Activated T-helper 1 cell treated with anti-CD3 and anti-CD28 coated beads, Interleukin-12 subunit alpha, Interleukin-12 subunit beta, Interleukin-2, Interleukin-4 antibody, amounts not matched to agents 30 ng/mL and 10 ng/mL and 1 ng/mL, durations not matched to agents 14 hours and 24 hours and 36 hours (primary cell): ENCODE measurements at places on chromosomes 6 and 20.

GRCh38 chr20:63886921-63887320 is 8.0 kb upstream of the DNAJC5 start:
- DNase-seq, result no peak

DNA sequence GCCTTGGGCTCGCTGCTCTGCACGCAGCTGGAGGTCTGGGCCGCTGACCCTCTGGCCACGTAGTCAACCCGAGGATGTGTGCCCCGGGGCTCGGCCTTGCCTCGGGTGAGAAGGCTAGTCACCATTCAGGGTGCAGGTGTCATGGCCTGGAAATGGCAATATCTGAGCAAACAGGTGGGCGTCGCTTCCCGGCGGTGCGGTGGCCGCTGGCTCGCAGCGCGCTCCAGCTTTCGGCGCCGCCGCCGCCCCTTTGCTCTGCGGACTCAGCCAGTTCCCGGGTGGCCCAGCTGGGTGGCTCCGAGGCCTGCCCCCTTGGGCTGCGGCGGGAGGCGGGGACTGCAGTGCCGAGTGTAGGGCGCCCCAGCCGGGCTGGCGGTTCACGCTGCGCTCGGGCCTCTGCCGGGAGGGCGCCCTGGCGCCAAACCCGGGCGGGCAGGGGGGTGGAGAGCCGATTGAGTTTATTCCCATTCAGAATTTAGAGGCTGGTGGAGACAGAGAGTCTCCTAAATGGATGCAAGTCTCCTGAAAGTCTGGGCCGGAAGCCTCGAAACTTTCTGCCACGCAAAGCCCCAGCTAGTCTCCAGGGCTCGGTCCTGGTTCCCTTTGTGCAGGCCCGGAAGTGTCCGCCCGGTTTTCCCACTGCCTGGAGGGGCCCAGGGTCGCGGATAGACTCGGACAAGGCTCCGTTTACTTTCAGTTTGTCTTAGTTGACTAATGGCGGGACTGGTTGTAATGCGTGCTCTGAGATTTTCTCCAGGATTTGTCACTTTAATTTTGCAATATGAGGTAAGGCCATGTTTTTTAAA is 11.3 kb upstream of the TFAP2A start:
- DNase-seq, result no peak

GRCh38 chr6:20770773-20771172 is 236.5 kb downstream of the CDKAL1 start:
- no peak for DNase-seq

DNA sequence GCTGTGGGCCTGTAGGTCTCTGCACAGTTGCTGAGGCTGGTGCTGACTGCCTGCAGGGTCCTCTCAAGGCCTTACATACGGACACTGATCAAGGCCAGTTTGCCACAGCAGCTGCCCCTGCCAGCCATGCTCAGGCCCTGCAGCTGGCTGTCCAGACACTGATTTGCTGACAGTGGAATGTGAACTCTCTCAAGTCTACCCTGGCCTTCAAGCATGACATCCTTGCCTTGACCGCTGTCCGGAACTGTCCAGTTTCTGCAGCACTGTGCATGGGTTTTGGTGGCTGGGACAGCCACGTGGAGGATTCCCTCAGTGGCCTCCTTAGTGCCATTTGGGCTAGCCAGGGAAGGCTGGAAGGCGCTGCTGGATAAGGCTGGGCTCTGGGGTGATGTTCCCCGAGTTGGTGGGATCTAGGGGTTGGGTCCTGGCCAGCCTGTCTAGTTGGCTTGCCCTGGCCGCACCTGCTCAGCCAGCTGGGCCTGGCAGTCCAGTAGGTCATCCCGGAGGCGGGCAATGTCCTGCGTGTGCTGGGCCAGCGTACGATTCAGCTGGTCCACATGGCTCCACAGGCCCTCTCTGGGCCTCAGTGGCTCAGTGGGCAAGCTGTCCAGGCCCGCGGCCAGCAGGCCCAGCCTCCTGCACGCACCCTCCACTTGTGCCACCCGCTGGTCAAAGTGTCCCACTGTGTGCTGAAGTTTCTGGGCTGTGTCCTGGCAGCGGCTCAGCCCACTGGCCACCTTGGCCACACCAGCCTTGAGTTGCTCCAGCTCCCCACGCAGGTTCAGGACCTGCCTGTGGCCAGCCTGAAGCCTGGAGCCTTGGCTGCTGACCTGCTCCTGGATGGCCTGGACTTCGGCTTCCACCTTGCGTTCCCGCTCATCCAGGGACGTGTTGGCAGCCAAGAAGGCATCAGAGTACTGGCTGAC is 5.5 kb downstream of the EMILIN3 start:
- no peak for DNase-seq

- no peak for DNase-seq
Measured at GRCh38 chr6:169886631-169887227, 135.3 kb downstream of the ERMARD start.

DNA sequence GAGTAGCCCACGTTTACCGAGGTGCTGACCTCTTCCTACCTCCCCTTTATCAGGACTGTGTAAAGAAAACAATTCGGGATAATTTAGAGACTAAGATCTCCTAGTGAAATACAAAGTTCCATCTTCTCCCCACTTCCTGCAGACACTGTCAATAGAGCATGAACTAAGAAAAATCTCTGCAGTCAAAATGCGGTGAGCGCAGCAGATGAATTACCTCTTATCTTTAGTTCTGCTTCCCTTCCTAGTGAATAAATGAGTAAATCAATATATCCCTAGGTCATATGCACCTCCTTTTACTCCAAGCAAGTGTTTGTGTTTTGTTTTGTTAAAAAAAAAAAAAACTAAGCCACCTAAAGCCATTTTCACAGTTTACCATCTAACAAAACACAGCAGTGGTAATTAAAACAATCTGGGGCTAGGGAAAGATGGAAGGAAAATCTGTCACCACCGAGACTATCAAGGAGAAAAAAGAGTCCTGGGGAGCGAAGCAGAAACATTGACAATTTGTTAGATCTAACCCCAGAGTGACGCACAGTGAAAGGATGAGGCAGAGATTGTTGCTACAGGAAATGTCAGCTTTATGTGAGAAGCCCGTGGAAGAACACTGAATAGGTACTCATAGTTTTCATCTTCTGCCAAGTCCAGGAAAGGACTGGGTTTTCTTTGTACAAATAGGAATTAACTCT is 159.4 kb upstream of the SPTLC3 start:
- no peak for DNase-seq

GRCh38 chr6:5905431-5906339 is 101.0 kb downstream of the NRN1 start:
- no peak for DNase-seq

DNA sequence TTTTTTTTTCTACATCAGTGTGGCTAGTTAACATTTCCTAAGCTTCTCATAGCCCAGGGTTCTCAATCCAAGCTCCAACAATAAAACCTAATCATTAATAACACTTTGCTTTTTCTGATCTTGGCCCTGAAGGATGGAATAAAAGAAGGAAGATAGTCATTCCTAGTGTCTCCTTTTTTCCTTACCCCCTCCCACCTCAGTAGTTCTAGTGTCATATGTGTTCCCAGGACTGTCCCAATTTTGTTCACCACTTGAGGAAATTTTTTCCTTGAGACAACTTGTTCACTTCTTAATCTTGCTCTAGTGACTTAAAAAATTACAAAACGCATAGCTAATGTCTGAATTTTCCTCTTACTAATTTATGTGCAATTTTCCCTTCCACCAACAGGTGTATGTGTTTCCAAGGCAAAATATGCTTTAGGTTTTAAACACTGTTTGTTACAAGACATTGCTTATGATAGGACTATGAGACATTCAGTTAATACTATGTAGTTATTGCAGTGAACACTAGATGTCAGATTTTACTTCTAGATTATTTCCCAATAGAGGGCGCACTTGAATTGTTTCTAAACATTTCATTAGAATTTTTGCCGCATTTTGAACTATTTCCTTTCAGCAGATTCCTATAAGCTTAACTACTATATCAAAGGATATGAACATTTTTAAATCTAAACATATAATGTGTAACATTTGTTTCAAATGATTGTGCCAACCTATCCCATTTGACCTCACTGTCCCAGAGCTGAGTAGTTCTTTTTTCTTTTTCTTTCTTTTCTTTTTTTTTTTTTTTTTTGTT is 18.5 kb upstream of the C6orf141 start:
- no peak for DNase-seq

DNA sequence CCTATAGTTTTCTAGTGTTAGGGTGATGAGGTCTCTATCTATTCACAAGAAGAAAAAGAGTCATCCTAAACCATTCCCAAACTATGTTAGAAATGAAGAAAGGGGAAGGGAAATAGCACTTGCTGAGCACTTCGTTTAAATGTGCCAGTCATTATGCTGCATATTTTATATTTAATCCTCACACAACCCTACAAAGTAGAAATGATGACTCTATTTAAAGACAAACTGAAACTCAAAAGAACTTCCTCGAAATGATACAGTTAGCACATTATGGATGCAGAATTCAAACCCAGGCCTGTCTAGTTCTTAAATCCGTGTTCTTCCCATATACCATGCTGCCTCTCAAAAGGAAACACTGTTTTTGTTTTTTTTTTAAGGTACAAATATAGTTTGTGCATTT is 174.6 kb downstream of the GMPR start:
- no peak for DNase-seq

GRCh38 chr6:116511424-116512110 is at the start of gene CALHM5:
CALHM5 (plus strand) TSS chr6:116511639; CDS start chr6:116511697, 58 bp downstream.
- DNase-seq, result no peak

- no peak for DNase-seq
Measured at GRCh38 chr20:19466206-19466928, 253.9 kb downstream of the SLC24A3 start.

- DNase-seq, result no peak
Measured at GRCh38 chr6:150732765-150733539, 132.6 kb upstream of the MTHFD1L start.

- no peak for DNase-seq
Measured at GRCh38 chr6:127342296-127342945, 988 bp downstream of the ECHDC1 start.

DNA sequence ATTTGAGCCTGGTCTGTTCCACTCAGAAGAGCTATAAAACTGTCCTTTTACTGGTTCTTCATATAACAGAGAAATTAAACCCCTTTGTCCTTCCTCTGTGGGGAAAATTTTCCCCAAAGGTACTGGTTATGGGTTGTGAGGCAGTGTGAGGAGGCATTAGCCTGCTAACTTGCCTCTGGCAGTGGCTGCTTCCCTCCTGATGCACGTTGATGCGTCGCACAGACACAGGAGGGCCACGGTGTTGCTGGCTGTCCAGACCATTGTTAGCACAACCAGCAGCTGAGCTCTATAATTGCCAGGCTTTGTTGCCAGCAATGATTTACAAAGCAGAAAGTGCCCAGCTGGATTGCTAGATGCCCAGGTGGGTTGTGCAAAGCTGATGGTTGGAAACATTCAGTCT is 10.1 kb downstream of the AAR2 start:
- DNase-seq, result no peak

DNA sequence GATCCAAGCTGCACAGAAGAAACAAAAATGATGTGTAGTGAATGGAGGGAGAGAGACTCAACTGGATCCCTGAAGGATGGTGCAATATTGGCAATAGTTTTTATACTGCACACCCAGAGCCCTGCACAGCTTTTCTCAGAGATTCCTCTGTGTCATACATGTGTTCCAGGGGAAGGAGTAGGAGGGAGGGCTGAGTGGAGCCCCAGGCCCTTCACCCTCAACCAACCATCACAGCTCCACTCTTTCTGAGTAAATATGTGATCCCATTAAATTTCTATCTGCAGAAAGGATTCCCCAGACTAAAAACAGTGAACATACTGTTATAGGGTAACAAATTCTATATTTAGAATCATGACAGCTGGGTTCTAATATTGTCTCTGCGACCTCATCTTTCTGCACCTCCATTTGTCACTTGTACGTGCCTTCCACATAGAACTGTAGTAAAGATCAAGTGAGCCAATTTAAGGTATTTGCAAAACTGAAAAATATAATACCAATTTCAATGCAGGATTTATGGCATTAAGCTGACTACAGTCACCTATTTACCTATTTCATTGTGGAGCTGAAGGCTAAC is 421.4 kb upstream of the NRSN1 start:
- DNase-seq, result no peak

DNA sequence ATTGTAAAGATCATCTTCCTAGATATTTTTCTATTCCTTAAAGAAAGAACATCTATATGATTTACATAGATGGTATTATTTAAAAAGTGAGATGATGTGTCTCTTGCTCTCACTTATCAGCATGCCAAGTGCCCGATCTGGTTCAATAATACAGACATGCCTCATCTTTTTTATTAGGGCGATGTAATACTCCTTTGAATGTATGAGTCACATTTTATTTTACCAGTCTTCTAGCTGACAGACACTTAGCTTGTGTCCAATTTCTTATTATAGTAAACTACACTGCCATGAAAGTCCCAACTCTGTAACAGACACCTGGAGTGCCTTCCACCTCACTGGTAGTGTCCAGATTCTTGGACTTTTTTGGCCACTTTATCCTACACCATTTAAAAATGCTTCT is 586.6 kb upstream of the BTBD3 start:
- no peak for DNase-seq

DNA sequence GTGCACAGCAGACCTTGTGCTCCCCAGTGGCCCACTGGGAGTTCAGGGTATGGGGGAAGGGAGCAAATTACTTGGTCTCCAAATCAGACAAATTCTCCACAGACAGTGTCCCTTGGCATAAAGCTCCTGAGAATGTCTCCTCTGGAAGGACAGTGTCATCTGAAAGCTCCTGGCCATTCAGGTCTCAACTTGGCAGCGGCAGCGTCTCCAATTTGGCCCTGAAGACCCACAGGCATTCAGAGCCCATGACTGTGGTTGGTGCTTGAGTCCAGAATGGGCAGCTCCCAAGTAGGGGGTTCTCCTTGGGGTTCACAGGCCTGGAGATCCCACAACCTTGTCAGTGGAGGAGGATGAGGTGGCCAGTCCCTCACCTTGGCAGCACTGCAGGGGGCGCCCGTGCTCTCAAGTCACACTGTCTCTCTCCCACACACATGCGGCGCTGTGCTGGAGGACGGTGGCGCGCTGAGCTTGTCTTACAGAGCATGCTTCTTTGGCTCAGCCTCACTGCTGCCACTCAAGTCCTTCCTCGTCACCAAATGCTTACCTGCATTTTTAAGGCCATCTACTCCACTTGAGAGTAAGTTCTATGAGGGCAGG is 20.7 kb downstream of the DYNLRB1 start:
- DNase-seq, result no peak

GRCh38 chr6:156392648-156393047 is 384.5 kb upstream of the ARID1B start:
- no peak for DNase-seq

GRCh38 chr6:145147981-145148749 is 587.2 kb downstream of the EPM2A start:
- no peak for DNase-seq

GRCh38 chr20:46040902-46041535 is 12.0 kb downstream of the SLC12A5 start:
- DNase-seq, result peak; percentile 24

GRCh38 chr6:104162036-104162669 is 697.6 kb downstream of the HACE1 start:
- no peak for DNase-seq

- no peak for DNase-seq
Measured at GRCh38 chr6:29763491-29764289, 40.5 kb downstream of the HLA-F start.

DNA sequence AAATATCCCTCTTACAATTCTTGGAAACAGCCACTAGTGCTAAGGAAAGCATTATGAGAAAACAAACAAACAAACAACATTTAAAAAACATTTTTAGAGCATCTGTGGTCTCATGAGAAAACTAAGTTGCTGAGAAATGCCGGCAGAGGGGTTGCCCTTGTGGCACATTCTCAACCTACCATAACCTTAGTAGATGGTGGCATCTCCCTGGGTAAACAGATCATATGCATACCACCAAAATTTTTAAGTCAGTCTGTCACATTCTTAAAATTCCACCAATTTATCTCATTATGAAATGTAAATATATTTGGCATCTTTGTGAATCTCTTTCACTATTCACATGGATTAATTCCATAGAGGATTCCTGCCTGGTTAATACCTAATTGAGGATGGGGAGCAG is 575.7 kb upstream of the MARCKS start:
- DNase-seq, result no peak
